Neural progenitor cell (in vitro differentiated cells): ENCODE measurements at places on chromosomes 1 and 21. TPM values are rescaled to one million over a fixed set of nuclear protein-coding genes. Genes with fewer than 3 reads are reported as not detected.

Gene LHX8
- 0.06 TPM in 1 of 2 replicates, not detected in the other for total RNA-seq

DNA sequence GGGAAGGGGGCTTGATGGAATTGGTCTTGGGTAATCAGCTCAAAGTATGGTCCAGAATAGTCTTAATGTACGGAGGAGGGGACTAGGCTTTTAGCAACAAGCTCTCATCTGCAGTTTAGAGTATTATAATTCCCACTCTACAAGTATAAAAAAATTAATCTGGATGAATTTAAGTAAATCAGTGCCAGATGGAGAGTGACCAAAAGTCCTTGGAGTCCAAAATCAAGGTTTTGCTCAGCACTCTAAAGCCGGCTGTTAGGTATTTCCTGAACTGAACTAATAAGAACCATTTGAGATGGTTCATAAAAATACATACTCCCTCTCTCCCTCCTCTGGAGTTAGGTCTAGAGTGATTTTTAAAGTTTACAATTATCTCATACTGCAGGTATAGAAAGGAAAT, 23.7 kb downstream of the GLUL start:
- no peaks in the 10 kb centered on the region for H3K27me3 ChIP-seq
- H3K36me3 ChIP-seq = no peaks in the 10 kb centered on the region
- H3K27ac ChIP-seq = no peak overlapping the region
- H3K4me1 ChIP-seq = peaks cover 10% of the 10 kb centered on the region
- H3K4me3 ChIP-seq = no peak overlapping the region

- H3K27ac ChIP-seq = no peak overlapping the region
- H3K4me3 ChIP-seq = no peak overlapping the region
- no peak for DNase-seq
- no peaks in the 10 kb centered on the region for H3K27me3 ChIP-seq
- no peaks in the 10 kb centered on the region for H3K36me3 ChIP-seq
Measured at GRCh38 chr21:35521852-35522505, 472.9 kb upstream of the RUNX1 start.

Gene ELF3
- total RNA-seq = 2.7 and 6.9 TPM in 2 replicates

Gene MANEAL
- 0.24 and 0.40 TPM in 2 replicates for total RNA-seq

Gene ILDR2
- 34.3 and 42.1 TPM in 2 replicates for total RNA-seq

DNA sequence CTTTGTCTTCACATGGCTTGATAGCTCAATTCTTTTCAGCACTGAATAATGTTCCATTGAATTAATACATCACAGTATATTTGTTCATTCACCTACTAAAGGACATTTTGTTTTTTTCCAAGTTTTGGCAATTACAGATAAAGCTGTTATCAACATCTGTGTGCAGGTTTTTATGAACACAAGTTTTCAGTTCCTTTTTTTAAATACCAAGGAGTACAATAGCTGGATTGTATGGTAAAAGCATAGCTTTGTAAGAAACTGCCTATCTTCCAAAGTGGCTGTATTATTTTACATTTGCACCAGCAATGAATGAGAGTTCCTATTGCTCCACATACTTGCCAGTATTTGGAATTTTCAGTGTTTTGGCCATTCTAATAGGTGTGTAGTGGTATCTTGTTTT, 4.8 kb upstream of the MCOLN2 start:
- H3K4me1 ChIP-seq = no peaks in the 10 kb centered on the region
- no peaks in the 10 kb centered on the region for H3K36me3 ChIP-seq
- H3K27me3 ChIP-seq = peaks cover 67% of the 10 kb centered on the region
- DNase-seq = no peak
- no peak overlapping the region for H3K4me3 ChIP-seq

GRCh38 chr1:3530926-3531818, 76.7 kb downstream of the ARHGEF16 start:
- DNase-seq = peak; percentile 92
- H3K27me3 ChIP-seq = peaks cover 26% of the 10 kb centered on the region
- peaks cover 14% of the 10 kb centered on the region for H3K4me1 ChIP-seq
- H3K36me3 ChIP-seq = no peaks in the 10 kb centered on the region

DNA sequence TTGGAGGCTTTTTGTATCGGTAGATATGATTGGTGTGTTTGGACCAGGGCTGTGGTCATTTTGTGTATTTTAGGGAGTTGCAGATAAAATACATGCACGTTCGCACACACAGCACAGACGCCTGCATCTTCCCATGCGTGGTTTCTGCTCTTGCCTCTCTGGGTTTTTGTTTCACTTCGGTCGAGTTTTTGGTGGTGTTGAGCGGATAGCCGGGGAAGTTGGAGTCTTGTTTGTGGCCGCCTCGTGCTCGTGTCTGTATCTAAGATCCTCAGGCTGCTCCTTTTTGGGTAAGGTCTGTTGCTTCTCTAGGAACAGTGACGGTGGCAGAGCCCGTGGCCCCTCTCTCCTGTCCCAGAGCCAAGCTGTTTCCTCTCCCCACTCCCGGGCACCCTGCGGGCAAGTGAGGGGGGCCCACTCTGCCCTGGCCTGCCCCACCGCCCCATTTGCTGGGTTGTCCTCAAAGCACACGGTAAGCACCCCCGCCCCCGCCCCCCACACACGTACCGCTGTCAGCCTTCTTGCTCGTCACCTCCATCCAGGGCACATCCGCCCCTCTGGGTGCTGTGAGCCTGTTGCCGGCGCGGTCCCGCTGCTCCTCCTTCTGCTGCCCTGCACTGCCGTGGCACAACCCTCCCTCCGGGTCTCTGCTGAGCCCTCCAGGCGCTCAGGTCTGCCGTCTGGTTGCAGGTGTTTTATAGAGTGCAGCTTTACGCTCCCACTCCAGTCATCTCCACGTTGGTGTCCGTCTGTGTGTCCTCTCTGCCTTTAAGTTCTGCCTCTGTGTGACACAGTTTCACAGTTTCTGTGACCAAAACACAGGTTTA, 51.9 kb downstream of the AGPAT3 start:
- peaks cover 19% of the 10 kb centered on the region for H3K4me1 ChIP-seq
- no peak for DNase-seq
- H3K27ac ChIP-seq = no peak overlapping the region
- no peaks in the 10 kb centered on the region for H3K36me3 ChIP-seq
- H3K27me3 ChIP-seq = no peaks in the 10 kb centered on the region

DNA sequence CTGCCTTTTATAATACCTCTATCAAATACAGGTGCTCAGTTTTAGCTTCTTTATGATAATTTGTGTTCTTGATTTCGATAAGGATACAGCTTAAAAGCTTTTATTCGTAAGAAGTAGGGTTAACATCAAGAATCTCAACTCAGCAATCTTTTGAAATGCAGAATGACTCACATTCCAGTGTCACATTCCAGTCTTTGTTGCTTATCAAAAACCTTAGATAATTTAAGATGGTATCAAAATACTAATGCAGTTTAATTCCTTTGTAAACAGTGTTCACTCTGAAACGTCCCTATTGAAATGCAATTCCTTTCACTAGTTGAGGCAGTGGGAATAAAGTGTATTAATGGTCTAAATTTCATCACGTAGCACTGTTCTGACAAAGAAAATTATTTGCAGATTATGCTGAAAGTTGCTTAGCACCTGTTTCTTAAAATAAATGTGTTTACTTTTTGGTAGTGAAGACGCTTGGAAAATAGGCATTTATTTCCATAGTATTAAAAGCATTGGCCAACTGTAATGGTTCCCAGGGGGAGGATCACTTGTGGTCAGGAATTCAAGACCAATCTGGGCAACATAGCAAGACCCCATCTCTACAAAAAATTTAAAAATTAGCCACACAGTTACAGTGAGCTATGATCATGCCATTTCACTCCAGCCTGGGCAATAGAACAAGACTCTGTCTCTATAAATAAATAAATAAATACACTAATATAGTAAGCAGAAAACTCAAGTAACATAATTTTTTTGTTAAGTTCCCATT, 10.1 kb upstream of the CNN3 start:
- H3K36me3 ChIP-seq = no peaks in the 10 kb centered on the region
- no peaks in the 10 kb centered on the region for H3K27me3 ChIP-seq
- H3K4me1 ChIP-seq = peaks cover 12% of the 10 kb centered on the region
- DNase-seq = no peak
- H3K4me3 ChIP-seq = no peak overlapping the region
- no peak overlapping the region for H3K27ac ChIP-seq

DNA sequence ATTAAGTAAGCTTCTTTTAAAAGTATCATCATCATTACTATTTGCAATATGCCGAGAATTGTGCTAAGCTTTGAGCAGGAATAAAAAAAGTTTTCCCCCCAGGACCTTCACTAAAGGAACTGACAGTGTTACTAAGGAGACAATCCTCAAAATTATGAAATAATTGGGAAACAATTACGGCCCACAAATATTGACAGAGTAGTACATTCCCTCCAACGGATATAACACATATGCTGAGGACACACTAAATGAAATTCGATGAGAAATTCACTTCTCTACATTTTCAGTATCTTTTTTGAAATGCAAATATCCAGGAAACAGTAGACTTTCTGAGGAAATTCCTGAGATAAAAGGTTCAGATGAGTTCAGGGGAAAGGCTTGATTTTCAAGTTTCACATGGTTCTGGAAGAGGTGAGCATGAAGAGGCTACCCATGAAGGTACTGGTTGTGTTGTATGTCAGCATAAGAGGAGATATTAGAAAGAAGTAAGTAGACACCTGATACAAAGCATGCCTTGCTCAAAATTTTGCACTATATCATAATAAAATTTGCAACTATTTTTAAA, 171.2 kb upstream of the NR5A2 start:
- H3K4me3 ChIP-seq = no peak overlapping the region
- H3K27me3 ChIP-seq = no peaks in the 10 kb centered on the region
- no peak for DNase-seq
- H3K36me3 ChIP-seq = no peaks in the 10 kb centered on the region

DNA sequence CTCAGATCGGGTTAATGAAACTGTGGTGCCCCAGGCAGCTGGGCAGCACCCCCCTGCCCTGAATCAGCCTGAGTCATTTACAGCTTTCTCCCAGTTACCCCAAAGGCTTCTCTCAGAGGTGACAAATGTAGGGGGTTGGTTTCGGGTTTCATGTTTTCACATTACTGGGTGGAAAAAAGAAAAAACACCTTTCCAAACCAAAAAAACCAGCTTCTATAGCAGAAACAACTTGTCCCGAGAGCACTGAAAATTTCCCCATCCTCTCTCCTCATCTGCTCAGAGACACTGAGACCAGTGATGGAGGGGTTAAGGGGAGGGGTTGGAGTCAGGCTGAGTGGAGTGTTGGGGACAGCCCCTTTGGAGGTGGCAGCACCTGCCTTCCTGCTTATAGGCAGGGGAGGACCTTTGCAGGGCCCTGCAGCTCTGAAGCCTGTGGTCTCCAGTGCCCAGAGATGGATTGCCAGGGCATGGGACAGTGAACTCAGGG, 15.6 kb downstream of the UTP11 start:
- no peaks in the 10 kb centered on the region for H3K36me3 ChIP-seq
- H3K4me1 ChIP-seq = peaks cover 40% of the 10 kb centered on the region
- H3K27ac ChIP-seq = no peak overlapping the region
- DNase-seq = no peak

Gene CFHR3
- total RNA-seq = 4.8 and 20.9 TPM in 2 replicates

DNA sequence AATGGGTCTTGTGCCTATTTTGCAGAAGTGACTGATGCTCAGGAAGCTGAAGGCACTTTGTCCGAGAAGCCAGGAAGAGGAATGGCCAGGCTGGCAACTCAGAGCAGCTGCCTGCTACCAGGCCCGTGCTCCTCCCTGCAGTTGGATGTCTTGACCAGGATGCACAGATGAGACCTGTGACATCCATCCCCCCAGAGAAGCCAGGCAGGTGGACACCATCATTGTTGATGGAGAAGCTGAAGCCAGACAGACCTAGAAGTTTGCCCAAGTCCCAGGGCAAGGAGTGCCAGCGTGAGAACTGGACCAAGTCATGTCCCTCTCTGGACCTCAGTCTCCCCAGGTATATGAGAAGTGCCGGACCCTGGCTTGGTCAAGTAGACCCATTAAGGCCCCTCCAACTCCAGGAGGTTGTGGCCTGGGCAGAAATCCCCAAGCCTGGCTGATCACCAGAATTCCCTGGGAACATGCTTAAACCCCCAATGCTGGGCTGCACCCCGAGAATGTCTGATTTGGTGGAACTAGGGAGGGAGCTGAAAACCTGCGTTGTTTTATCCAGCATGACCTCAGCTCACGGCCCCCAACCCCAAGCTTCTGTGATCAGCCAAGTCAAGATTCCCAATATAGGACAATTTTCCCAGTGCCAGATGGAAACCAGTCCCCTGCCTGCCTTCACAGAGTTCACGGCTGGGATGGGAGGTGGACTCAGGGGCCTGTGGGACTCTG, 82.4 kb downstream of the CAMK2N1 start:
- H3K4me1 ChIP-seq = peaks cover 24% of the 10 kb centered on the region
- DNase-seq = no peak
- H3K4me3 ChIP-seq = no peak overlapping the region
- no peaks in the 10 kb centered on the region for H3K36me3 ChIP-seq
- H3K27me3 ChIP-seq = peaks cover 99% of the 10 kb centered on the region

Gene ANKRD35
- total RNA-seq = 1.1 and 1.9 TPM in 2 replicates

DNA sequence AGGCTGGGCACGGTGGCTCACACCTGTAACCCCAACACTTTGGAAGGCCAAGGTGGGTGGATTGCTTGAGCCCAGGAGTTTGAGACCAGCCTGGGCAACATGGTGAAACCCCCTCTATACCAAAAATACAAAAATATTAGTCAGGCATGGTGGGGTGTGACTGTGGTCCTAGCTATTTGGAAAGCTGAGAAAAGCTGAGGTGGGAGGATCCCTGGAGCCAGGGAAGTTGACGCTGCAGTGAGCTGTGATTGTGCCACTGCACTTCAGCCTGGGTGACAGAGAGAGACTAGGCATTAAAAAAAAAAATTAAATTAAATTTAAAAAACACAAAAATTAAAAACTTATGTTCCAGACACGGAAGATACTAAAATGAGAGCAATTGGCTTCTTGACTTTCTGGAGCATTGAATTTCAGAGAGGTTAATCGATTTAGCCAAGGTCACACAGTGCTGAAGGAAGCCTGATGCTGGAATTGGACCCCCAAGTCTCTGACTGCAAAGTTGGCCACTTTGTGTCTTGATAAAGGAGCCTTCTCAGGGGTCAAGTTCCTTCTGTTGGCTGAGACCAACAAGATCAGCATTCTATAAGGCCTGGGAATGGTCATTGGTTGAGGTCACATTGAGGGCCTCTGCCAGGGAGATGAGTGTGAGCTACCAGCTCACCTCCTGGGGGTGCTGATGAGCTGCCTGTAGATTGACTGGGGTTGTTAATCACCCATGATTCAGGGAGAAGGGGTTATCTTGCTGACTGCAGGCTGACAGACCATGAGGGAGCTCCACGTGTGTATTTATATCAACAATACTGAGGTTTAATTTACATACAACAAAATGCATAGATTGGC, 54.3 kb downstream of the RPS6KA1 start:
- no peak overlapping the region for H3K4me3 ChIP-seq
- no peaks in the 10 kb centered on the region for H3K27me3 ChIP-seq
- no peaks in the 10 kb centered on the region for H3K36me3 ChIP-seq
- H3K4me1 ChIP-seq = no peaks in the 10 kb centered on the region
- H3K27ac ChIP-seq = no peak overlapping the region
